ENCODE measurements at places on chromosomes 5 and 9.

- peaks cover 12% of the 10 kb centered on the region for H3K4me1 ChIP-seq
- H3K4me3 ChIP-seq = no peak overlapping the region
- H3K36me3 ChIP-seq = peaks cover 7% of the 10 kb centered on the region
Observed at GRCh38 chr9:75152416-75152815, 64.1 kb downstream of the OSTF1 start.

DNA sequence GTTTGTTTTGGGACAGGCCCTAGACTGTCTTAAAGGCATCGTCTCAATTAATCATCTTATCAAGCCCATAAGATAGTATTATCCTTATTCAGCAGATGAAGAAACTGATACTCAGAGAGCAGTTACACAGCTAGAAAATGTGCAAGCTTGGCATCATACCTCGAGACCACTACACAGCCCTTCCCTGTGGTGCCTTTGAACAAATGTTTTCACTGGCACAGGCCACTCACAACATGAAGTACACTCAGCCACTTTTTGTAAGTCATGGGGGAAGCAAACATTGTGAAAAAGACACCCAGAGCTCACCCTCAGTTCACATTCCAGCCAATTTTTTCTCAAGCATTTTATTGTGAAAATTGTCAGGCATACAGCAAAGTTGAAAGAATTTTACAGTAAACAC, 122.5 kb downstream of the WDR41 start:
- no peaks in the 10 kb centered on the region for H3K4me1 ChIP-seq
- no peak overlapping the region for H3K4me3 ChIP-seq
- H3K27me3 ChIP-seq = no peaks in the 10 kb centered on the region
- no peaks in the 10 kb centered on the region for H3K36me3 ChIP-seq
- DNase-seq = no peak
- H3K27ac ChIP-seq = no peak overlapping the region

- peaks cover 4% of the 10 kb centered on the region for H3K4me1 ChIP-seq
- H3K36me3 ChIP-seq = no peaks in the 10 kb centered on the region
- no peaks in the 10 kb centered on the region for H3K27me3 ChIP-seq
Observed at GRCh38 chr5:174402222-174402812, 322.1 kb upstream of the MSX2 start.

DNA sequence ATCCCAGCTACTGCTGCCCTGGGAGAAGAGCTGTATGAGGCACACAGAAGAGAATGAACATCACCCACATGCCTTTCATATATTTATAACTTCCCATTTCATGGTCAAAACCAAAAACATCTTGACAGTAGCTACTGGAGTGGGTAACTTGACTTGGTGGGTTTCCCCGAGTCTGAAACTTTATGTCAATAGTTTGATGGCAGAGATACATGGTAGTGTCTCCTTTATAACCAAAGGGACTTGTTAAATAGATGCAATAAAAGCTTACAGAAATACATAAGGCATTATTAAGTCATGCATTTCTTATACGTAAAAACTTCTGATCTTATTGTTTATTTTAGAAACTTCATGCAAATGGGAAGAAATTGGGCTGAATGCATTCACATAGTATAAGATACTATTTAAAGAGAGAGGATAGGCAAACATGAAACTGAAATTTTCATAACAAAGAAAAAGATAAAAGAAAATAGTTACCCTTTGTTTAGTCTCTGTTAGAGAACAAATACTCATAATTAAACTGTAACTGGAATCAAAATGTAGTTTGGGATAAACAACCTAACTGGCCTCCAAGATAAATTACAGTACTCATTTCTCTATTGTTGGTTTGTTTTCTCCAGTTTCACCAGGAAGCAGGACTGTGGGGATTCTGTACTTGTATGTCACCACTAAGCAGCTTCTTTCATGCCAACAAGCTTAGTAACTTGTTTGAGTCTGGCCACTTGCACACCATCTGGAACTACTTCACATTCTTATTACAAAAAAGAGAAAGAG, 459.3 kb upstream of the MEF2C start:
- H3K4me1 ChIP-seq = no peaks in the 10 kb centered on the region
- no peak overlapping the region for H3K27ac ChIP-seq
- no peaks in the 10 kb centered on the region for H3K27me3 ChIP-seq
- H3K4me3 ChIP-seq = no peak overlapping the region
- H3K36me3 ChIP-seq = no peaks in the 10 kb centered on the region

DNA sequence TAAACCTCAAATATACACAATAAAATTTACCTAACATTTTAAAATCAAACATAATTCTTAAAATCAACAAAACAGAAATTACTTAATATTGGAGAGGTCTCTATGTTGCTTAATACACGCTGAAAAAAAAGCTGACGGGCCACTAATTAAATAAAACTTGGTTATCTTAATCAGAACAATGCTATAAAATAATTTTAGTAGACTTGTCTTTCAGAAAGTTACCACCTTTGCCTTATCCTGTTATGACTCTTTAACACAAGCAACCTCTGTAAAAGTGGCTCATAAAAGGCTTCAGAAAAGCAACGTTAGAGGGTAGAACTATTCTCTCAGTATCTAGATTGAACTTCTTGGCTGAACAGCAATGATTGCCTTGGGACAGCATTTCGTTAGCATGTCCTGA, 251.0 kb upstream of the RIOK2 start:
- H3K36me3 ChIP-seq = no peaks in the 10 kb centered on the region
- H3K4me3 ChIP-seq = no peak overlapping the region
- H3K27ac ChIP-seq = no peak overlapping the region
- H3K27me3 ChIP-seq = no peaks in the 10 kb centered on the region
- DNase-seq = no peak

DNA sequence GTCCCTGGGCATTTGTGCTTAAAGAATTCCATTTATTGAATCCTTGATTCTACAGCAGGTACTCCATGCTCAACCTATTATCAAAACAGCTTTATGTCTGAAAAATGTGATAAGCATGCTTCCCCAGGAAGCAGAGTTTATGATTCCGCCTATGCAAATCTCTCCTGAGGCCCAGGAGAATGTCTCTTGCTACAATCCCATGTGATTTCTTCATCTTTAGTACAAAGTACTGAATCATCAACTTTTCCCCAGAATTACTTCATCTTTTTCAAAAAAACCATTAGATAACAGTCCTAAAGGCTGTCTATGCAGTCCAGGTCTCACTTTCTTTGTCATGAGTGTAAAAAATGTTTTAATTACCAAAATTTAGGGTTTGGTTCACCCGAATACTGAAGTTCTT, 130.2 kb upstream of the ADAMTSL1 start:
- DNase-seq = no peak
- H3K4me3 ChIP-seq = no peak overlapping the region
- no peak overlapping the region for H3K27ac ChIP-seq

DNA sequence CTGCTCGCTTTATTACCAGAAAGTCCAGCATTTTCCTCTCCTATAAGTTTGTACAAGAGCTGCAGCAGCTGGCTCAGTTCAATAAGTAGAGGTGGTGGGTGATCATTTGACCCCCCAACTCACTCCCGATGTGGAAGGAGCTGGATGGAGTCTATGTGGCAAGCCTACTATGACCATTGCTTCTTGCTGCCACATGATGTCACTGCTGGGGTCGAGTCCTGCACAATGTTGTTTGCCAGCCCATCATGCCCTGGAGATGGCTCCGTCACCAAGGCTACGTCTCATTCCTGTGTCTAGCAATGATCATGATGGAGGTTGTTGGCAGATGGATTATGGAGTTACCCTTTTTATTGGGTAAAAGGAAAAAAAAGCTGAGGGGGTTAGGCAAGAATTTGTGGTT, 266.3 kb downstream of the PSAT1 start:
- H3K4me1 ChIP-seq = no peaks in the 10 kb centered on the region
- no peak overlapping the region for H3K27ac ChIP-seq
- H3K36me3 ChIP-seq = no peaks in the 10 kb centered on the region
- DNase-seq = no peak

- no peak for DNase-seq
- H3K4me1 ChIP-seq = peaks cover 3% of the 10 kb centered on the region
- H3K4me3 ChIP-seq = peak overlapping the region; percentile 71
- H3K27ac ChIP-seq = no peak overlapping the region
Observed at GRCh38 chr9:69671311-69671878, 776 bp downstream of the APBA1 start.

DNA sequence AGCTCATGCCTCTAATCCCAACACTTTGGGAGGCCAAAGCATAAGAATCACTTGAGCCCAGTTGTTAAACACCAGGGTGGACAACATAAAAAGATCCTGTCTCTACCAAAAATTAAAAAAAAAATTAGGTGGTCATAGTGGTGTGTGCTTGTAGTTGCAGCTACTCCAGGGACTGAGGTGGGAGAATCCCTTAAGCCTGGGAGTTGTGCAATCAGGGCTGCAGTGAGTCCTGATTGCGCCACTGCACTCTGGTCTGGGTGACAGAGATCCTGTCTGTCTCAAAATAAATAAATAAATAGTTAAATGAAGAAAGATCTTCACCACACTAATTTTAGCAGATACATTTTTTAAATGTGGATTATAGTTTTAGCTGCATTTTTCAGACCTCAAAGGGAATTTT, 433.2 kb downstream of the MAT2B start:
- DNase-seq = peak; percentile 19
- H3K4me1 ChIP-seq = no peaks in the 10 kb centered on the region
- no peak overlapping the region for H3K27ac ChIP-seq
- no peaks in the 10 kb centered on the region for H3K27me3 ChIP-seq
- H3K4me3 ChIP-seq = no peak overlapping the region
- H3K36me3 ChIP-seq = no peaks in the 10 kb centered on the region

- no peak overlapping the region for H3K4me3 ChIP-seq
- peaks cover 66% of the 10 kb centered on the region for H3K36me3 ChIP-seq
- no peaks in the 10 kb centered on the region for H3K27me3 ChIP-seq
Observed at GRCh38 chr5:172054611-172055153, 48.2 kb upstream of the FBXW11 start.

DNA sequence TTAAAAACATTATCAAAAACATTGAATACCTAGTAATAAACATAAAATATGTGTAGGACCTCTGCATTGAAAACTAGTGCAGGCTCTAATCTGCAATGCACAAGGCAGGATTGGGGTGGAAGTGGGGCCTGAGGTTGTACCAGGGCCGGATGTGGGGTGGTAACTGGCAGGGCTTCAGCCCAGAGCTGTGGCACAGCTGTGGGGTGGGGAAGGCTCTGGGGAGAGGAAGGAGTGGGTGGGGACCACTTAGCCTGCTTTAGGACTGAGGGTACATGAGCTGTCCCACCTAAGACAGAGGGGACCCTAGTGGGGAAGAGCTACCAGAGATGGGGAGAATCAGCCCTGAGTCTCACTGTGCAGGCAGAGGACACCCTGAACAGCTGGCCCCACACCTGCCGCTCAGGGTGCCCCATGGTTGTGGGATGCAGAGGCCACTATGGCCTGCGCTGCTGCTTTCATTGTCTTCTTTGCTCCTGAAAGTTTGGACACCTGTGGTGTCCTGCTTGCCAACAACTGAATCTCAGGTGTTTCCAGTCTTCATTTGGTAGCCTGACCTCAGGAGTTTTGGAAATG, 311.4 kb downstream of the TLE4 start:
- H3K27ac ChIP-seq = no peak overlapping the region
- H3K4me1 ChIP-seq = no peaks in the 10 kb centered on the region
- H3K4me3 ChIP-seq = no peak overlapping the region
- DNase-seq = no peak
- no peaks in the 10 kb centered on the region for H3K27me3 ChIP-seq

DNA sequence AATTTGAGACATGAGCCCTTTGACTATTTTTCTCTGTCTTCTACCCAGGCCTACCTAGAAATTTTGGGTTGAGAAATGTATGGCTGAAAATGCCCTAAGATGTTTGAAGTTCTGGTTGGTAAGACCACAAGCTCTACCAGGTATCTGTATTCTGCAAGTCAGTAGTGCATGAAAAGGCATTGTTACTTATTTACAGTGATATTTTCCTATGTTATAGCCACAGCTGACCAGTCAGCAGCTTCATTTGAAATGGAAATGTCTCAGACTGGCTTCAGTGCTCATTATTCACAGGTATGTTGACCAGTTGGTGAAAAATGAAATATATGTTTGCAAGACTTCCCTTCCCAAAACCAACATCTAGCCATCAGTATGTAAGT, 91.9 kb upstream of the ITGA2 start:
- H3K27ac ChIP-seq = no peak overlapping the region
- no peak overlapping the region for H3K4me3 ChIP-seq
- peaks cover 3% of the 10 kb centered on the region for H3K4me1 ChIP-seq
- DNase-seq = no peak
- H3K36me3 ChIP-seq = no peaks in the 10 kb centered on the region

DNA sequence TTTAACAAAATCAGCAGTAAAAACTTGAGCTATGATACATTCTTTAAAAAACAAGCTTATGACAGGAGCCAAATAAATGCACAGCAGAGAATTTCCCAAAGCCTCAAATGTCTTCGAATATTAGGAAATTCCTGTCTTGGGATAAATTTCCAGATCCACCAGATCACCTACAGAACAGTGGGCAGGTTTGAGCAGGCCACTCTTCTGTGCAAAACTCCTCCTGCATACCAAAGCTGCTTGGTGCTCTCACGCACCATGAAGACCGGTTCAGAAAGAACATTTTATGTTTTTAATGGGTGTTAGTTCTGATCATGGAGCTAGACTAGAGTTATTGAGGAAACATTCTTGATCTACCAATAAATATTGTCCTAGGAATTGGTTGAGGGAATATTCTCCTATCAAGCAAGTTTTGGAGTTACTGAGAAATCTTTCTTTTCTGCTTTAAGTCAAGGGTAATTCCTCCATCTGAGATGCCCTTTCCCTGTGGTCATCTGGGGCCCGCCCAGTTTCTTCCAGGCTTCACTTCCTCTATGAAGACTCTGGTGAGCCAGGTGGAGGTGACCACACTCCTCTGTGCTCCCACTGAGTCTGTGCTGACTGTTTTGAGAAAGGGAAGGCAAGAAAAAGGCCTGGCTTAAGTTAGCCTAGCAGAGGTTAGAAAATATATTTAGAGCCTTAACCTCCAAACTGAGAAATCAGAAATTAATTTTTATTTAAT, 17.9 kb downstream of the TNFSF15 start:
- no peak overlapping the region for H3K4me3 ChIP-seq
- no peaks in the 10 kb centered on the region for H3K27me3 ChIP-seq
- DNase-seq = no peak
- H3K36me3 ChIP-seq = no peaks in the 10 kb centered on the region
- peak overlapping the region; percentile 58 for H3K27ac ChIP-seq

- no peak for DNase-seq
- H3K27ac ChIP-seq = no peak overlapping the region
- no peaks in the 10 kb centered on the region for H3K4me1 ChIP-seq
Observed at GRCh38 chr5:143132739-143133138, 270.7 kb downstream of the NR3C1 start.

- peak overlapping the region; percentile 8 for H3K4me3 ChIP-seq
- peaks cover 7% of the 10 kb centered on the region for H3K27me3 ChIP-seq
- H3K27ac ChIP-seq = no peak overlapping the region
- no peaks in the 10 kb centered on the region for H3K4me1 ChIP-seq
- no peaks in the 10 kb centered on the region for H3K36me3 ChIP-seq
- no peak for DNase-seq
Observed at GRCh38 chr9:135082536-135082935, 4.9 kb upstream of the OLFM1 start.

DNA sequence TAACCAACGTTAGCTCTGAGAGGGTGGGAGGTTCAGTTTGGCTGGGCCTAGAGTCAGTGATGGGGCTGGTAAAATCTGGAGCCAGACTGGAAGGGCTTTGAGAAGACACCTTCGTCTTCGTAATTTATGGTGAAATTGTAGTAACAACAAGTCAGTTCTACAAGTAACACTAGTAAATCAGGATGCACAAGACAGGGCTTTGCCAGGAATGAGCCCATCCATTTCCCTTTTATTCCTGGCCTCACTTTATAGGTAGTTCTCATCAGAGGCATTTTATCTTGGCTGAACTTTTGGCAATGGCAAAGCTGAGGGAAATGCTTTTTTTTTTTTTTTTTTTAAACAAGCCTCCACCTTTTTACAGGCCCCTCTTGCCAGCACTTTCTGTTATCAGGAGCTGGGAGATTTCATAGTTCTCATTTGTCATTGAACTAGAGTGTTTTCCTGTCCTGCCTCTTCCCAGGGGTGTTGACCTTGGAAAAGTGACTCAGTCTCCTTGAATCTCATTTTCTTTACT, 110.5 kb upstream of the KLF4 start:
- no peaks in the 10 kb centered on the region for H3K36me3 ChIP-seq
- no peak overlapping the region for H3K27ac ChIP-seq
- no peak for DNase-seq
- H3K4me1 ChIP-seq = no peaks in the 10 kb centered on the region
- H3K27me3 ChIP-seq = no peaks in the 10 kb centered on the region

Data from trophoblast cell (in vitro differentiated cells and primary cell).